ENCODE measurements at places on chromosomes 16 and 17.
A peak's percentile ranks its signal among the peaks of the same experiment; 100 is the strongest.

DNA sequence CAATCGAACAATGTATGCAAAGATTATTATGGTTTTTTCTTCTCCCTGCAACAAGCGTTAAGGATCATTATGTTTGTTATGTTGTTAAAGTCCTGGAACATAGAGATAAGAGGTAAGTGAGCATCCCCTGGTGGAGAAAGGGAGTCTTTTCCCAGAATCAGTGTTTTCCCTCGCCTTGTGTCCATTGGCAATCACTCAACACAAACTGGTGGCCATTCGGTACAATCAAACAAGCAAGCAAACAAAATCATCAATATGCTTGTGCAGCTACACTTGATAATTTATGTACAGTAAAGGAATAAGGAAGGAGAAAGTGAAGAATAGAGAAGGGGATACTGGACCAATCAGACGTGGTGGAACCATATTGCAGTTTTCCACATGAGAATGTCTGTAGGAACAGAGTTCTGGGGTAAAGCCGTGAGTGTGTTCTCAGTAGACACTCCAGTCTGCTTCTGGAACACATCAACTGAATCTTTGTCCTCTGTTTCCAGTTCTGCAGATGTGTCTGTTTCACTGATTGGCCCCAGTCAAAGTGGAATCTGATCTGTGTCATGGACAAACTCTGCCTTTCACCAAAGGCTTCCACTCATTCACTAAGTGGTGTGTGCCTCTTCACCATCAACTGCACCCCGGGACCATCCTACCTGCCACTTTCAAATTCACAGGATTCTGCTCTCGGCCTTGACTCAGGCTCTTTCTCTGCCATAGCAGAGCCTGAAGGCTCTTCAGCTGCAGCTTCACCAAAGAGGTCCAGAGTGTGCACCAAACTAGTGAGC is 169.5 kb downstream of the AHSP start:
- no peak for DNase-seq

GRCh38 chr16:72458035-72458434 is 286.1 kb upstream of the PMFBP1 start:
- DNase-seq = no peak

GRCh38 chr17:49187301-49187700 is 23.1 kb downstream of the GNGT2 start:
- no peak for DNase-seq

DNA sequence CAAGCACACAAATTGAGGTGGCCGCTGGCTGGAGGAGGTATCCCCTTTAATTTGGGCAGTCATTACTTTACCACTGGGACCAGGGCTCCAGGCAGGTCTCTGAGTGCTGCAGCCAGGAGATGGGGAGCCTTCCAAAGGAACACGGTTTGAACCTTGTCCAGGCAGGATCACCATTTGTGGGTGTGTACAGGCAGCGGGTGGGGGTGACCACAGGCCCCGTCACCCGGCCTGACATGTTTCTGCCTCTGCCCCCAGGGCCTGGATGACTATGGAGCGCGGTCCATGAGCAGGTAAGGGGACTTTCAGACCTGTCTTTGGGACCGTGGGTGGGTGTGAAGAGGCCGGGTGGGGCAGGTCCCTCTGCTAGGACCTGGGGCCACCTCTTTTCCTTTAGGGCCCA is 57.1 kb upstream of the PVALEF start:
- DNase-seq = no peak

- DNase-seq = no peak
Measured at GRCh38 chr17:61363601-61364462, 35.8 kb upstream of the TBX2 start.

DNA sequence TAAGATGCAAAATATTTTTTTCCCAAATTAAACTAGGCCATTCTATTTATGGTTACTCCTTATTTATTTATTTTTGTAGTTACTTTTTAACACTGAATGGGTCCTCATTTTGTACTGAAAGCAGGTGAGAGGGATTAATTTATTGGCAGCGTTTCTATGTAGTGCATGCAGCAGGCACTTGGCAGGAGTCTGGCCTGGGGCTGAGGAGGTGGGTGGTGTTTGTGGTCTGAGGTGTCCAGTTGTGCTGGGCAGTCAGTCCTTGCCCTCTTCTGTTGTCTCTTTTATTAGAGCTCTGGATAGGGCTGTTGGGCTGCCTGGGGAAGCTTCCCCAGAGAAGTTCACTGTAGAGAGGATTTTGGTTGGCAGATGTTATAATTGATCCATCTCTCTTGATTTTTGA is 12.7 kb downstream of the SEC14L1 start:
- no peak for DNase-seq

DNA sequence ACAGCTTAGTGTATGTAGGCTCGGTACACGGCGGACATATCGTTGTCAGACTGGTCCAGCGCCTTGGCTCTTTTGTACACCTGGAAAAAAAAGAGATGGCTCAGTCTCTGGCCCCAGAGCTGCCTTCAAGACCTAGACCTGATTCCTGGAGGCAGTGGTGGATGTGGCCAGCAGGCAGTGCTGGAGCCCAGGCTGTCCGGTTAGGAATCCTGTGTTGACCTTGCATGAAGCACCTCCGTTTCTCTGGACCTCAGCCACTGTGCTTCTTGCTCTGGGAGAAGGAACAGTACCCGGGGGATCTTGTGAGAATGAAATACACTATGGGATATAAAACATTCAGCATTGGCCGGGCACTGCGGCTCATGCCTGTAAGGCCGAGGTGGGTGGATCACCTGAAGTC is 2.8 kb upstream of the ROGDI start:
- no peak for DNase-seq

GRCh38 chr16:73113336-73113735 is 65.4 kb upstream of the ZFHX3 start:
- DNase-seq = no peak

GRCh38 chr17:2875608-2876007 is 79.4 kb downstream of the RAP1GAP2 start:
- no peak for DNase-seq

DNA sequence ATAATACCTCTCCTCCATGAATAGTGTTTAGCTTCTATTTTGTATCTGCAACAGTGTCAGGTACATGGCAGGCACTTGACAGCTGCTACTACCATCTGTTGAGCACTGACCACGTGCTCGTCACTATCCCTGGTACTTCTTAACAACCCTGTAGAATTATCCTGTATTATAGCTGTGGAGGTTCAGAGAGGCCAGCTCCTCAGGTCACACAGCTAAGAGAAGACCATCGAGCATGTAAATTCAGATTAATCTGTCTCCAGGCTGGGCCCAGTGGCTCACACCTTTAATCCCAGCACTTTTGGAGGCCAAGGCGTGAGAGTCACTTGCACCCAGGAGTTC is 26.3 kb downstream of the WSB1 start:
- no peak for DNase-seq

- no peak for DNase-seq
Measured at GRCh38 chr16:3807425-3808123, 72.9 kb downstream of the CREBBP start.

DNA sequence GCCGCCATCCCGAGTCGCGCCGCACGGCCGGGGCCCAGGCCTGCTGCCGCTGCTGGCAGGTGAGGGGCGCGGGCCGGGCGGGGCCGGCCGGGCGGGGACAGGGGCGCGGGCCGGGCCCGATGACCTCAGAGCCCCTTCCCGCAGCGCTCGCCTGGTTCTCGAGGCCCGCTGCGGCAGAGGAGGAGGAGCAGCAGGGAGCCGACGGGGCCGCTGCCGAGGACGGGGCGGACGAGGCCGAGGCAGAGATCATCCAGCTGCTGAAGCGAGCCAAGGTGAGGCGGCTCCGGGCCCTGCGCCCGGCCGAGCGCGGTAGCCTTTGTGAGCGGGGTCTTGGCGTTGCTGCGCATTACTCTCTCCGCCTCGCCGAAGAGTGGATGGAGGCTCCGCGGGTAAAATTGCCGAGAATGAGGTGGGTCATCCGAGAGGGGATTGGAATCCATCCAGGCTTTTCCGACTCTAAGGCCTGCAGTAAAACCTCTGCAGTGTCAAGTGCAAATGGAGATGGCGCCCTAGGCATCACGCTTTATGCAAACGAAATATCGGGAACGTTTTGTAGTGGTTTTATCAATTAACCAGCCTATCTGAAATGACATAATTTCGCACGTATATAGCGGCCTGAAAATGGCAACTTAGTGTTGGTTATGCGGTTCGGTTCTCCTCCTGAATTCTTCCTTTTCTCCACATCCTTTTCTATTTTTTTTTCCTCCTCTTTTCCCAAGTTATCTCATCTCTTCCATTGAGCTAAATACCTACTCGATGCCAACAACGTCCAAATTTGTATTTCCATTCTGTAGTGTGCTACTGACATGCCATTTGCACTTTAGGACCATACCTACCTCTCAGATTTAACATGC is 577 bp downstream of the TTC19 start:
- no peak for DNase-seq

- DNase-seq = no peak
Measured at GRCh38 chr17:76948726-76949342, 80.6 kb downstream of the MGAT5B start.

- peak; percentile 43 for DNase-seq
Measured at GRCh38 chr16:85570735-85571562, 42.2 kb upstream of the GSE1 start.
